ENCODE measurements at places on chromosomes 2 and 18.

- DNase-seq: no peak
Measured at GRCh38 chr2:234292205-234292961, 204.5 kb downstream of the ARL4C start.

- DNase-seq: no peak
Measured at GRCh38 chr2:199968126-199968525, 12.7 kb downstream of the MAIP1 start.

DNA sequence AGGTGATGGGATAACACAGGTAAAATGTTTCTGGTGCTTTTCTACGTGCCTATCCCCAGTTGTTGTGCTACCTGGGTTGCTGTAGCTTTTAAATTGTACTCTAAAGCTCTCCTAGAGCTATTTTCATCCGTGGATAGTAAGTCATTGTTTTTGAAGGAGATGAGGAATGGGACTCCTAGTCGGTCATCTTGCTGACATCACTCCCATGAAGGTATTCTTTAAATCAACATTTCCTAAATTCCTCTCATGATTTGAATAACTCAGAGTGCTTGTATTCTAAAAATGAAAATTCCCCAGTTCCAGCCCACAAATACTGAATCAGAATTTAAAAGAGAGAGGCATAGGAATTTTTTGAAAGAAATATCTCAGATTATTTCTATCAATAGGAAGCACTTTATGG is 44.3 kb downstream of the CCDC148 start:
- no peak for DNase-seq

DNA sequence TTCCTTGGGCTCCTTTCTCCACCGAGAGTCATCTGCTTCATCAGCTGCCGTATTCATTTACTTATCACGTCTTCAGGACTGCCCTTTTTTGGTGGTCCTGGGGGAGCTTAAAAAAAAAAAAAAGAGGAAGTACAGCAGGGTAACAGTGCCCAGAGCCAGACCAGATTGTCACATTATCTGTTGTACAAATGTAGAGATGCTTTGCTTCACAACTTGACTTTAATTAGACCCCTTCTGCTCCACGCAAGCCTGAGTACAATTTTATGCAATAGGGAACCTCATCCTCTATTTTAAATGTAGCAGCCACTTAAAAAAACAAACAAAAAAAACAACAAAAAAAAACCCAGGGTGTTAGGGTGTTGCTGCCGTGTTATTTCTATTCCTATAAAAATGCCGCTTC is 128.3 kb downstream of the PRPF40A start:
- no peak for DNase-seq

GRCh38 chr2:148813603-148814065 is 61.4 kb upstream of the KIF5C start:
- DNase-seq: no peak

GRCh38 chr2:126399001-126399400 is 257.0 kb upstream of the GYPC start:
- no peak for DNase-seq

- no peak for DNase-seq
Measured at GRCh38 chr2:219521066-219521880, 7.0 kb downstream of the ASIC4 start.

- DNase-seq: no peak
Measured at GRCh38 chr2:203361922-203362321, 33.7 kb downstream of the ABI2 start.

DNA sequence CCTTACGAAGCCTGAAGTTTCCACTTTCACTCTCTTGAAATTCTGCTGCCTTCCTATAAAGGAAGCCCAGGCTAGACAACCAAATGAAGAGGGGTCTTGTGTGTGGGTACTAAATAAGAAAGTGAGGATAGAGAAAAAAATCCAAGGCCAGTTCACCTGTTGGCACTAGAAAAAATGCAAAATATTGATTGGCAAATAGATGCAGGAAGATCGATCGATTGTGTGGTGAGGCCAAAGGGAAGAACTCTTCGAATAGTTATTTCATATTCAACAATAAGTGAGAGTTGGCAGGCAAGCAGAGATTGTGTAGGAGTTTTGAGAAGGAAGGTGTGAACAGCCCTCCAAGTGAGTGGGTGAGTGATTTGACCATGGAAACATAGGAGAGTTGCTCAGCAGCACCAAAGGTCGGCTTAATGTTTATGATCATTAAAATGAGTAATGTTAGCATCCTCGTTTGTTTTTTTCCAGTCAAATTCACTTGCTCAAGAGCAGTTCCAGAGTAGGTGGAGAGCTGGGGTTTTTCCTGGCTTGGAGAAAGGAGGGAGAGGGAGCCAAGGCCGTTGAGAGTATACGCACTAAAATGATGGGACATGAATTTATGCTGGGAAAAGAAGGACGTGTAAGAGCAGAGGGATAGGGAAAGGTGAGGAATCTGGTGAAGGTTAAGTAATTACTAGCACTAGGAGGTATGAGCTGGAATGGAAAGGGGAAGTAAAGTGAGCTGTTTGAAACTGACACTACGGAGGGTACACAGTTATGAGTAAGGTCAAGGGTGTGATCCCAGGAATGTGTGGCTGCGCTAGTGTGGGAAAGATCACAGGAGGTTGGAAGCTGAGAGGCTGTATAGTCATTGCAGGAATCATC is 1.1 kb upstream of the NAPG start:
- no peak for DNase-seq

GRCh38 chr2:111204706-111205105 is 84.0 kb downstream of the BCL2L11 start:
- no peak for DNase-seq

DNA sequence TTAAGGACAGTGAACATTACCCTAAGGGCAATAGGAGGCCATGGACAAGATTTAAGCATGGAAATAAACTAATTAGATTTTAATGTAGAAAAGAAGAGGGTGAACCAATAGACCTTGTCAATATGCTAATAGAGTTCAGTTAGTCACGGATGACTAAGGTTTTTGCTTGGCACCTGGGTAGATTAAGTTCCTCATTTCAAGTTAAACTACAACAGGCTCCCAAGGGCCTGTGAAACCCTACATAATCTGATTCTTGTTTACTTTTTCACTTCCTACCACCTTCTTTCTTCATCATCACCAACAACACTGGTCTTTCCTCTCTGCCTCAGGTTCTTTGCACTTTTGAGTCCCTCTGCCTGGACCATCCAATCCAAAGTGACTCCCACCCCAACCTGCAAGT is 14.8 kb downstream of the SP110 start:
- no peak for DNase-seq

DNA sequence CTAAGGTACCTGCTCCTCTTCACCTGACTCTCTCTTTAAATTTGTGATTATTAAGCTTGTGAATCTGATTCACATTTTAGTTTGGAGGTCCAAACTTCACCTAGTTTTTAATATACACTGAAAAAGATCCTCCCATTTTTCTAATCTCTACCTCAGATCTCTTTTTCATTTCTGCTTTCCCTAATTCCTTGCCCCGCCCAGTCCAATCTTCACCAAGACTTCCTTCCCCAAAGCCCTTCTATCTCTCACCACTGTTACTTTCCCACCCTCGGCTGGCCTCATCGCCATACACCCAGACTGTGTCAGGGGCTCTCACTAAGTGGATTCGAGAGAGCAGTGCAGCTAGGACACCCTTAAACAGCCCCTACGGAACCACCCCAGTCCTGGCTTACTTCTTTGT is 40.0 kb downstream of the LBH start:
- no peak for DNase-seq

DNA sequence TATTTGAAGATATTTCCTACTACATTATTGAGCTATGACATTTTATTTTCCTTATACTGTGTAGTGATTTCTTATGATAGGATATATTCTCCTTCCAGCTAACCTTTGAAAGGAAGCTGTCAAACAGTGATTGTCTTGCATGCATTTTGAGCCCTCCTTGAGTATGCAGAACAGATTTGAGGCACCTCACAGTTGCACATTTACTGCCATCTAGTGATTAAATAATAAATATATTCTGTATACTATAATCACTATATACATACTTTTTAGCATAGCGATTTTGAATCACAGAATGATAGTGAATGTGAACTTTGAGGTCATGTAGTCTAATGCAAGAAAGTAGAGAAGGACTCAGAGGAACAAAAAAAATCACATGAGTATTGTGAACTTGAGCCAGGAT is 268.4 kb upstream of the CDH19 start:
- no peak for DNase-seq

DNA sequence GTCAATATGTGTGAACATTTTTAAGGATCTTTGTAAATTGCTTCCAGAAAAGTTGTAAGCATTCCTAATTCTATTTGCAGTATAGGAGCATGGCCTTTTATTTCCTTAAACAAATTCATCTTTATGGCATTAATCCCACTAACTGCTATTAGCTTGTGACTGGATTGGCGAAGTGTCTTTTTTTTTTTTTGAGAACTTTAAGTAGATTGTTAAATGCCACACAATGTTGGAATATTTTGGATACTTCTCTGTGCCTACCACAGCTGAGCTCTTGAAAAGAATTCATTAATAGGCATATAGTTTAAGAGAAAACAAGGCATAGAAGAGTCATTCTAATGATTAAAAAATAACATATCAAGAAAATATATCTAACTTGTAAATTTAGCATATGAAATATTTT is 129.7 kb downstream of the LAMA3 start:
- DNase-seq: no peak
